ENCODE measurements at places on chromosomes 11 and 22.

- DNase-seq = no peak
These were observed 45.2 kb upstream of the ADSL start for GRCh38 chr22:40300884-40301672.

GRCh38 chr22:46180370-46181137 lies 30.2 kb downstream of the PPARA start:
- DNase-seq = no peak

DNA sequence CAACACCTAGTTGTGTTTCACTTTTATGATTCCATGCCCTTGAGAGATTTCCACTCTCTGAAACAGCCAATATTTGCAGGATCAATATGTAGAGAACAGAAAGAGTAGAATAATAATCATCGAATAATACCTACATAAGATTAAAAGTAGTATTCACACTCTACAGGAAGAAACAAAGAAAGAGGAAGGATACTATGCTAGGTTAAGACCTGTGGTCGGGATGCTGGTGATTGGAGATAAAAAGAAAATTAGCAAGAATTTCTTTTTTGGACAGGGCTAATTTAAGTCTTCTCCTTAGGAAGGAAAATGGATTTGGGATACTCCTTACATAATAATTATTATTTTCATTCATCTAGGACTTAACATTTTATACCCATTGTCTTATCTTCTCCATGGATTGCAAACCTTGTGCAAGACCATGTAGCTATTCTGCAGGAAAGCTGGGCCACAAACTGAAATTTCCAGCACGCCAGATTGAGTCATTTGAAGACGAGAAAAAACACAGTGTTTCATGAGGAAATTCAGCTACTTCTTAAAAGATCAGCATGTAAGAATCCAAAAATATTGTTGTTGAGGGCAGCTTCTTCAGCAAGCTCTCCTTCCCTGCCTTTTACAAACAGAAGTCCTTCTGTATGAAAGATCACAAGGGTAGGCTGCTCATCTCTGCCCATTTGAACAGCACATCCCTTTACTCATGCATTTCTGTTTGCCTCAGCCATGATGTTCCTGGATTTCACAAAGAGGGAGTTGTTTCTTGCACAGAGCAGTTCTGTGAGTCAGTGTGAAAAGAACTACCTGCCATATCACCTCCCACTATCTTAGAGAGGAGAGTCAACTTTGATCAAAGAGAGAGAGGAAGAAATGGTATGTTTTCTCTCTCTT lies 90.7 kb downstream of the FAM76B start:
- no peak for DNase-seq

DNA sequence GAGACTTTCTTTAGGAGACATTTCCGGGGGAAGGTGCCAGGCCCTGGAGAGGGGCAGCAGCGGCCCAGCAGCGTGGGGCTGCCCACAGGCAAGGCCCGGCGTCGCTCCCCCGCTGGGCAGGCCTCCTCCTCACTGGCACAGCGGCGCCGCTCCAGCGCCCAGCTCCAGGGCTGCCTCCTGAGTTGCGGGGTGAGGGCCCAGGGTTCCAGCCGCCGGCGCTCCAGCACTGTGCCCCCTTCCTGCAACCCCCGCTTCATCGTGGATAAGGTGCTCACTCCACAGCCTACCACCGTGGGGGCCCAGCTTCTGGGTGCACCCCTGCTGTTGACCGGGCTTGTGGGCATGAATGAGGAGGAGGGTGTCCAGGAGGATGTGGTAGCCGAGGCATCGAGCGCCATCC lies 15.2 kb upstream of the MDK start:
- DNase-seq = no peak

GRCh38 chr11:88345408-88345807 lies 7.9 kb upstream of the CTSC start:
- DNase-seq = no peak

DNA sequence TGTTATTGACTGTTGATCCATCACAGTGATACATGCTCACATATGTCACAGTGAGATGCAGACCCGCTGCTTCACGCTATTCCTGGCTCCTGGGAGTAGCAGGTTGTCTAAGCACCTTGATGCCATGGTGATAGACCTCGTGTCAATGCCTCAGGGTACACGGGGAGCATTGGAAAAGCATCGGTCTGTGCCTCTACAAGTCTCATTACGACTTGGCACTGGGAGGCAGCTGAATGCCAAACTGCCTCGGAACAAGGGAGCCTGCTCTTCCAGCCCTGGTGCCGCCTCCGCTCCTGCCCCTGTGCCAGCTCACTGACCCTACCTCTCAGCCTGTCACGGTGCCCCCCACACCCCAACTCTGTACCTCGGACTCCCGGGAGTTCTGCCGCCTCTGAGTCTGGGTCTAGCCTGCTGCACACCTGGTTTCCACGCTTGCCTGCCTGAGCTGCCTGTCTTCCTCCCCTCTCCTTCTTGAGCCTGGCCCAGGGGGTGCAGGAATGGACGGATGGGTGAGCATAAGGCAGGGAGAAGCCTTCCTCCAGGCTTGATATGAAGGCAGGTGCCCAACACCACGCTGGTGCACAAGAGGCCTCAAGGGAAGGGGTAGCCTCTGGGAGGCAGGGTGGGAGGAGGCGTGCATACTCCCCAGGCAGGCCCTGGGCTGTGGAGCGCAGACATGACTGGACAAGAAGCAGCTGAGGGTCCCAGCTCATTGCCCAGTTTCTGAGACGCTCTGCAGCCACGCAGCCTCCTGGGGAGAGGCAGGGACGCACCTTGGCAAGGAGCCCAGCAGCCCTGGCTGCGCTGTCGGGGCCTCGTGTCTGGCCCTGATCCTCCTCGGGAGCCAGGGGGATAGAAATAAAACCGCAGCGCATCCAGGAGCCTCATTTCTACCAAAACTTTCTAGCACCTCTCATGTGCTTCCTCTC lies 1.8 kb upstream of the NFAM1 start:
- DNase-seq = no peak

DNA sequence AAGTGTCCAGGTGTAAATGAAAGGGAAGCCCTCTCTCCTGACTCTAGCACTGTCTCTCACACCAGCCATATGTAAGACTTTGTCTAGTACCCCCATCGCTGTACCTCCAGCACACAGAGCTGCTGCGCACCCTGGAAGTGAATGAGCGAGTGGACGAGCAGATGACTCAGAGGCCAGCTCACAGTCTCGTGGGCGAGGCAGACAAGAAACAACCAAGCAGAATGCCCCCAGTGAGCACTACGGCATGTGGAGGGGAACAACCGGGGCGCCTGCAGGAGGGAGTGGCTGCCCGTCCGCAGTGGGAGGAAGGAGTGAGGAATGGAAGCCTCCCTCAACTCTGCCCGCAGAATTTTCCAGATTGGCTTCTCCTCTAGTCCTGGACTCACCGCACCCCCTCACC lies 46.4 kb downstream of the MCM5 start:
- peak; percentile 73 for DNase-seq

DNA sequence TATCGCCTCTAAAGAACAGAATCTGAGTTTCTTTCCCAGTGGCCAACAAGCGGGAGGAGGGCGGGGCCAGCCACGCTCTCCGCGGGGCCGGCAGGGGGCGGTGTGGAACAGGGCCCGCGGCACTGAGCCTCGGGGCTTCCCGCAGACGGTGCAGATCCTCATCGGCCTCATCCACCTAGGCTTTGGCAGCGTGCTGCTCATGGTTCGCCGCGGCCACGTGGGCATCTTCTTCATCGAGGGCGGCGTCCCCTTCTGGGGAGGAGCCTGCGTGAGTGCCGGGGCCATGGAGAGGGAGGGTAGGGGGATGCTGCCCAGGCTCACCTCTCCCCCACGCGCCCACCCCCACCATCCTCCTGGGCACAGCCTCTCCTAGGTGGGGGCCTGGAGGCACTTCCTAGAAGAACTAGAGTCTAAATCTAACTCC lies 10.7 kb downstream of the MS4A15 start:
- no peak for DNase-seq

DNA sequence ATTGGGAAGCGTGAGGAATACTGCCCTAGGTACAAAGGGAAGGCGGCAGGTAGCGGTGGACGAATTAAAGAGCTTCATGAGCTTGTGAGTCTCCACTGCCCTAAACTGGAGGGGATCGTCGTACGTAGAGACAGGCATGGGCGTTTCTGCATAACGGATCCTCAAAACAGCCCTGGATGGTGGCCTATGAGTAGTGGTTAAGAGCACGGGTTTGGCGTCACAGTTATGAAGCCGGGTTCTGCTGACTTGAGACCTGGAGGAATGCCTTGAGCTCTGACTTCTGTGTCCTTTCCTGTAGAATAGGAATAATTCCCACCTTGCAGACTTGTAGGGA lies 335 bp downstream of the TMEM138 start:
- no peak for DNase-seq

DNA sequence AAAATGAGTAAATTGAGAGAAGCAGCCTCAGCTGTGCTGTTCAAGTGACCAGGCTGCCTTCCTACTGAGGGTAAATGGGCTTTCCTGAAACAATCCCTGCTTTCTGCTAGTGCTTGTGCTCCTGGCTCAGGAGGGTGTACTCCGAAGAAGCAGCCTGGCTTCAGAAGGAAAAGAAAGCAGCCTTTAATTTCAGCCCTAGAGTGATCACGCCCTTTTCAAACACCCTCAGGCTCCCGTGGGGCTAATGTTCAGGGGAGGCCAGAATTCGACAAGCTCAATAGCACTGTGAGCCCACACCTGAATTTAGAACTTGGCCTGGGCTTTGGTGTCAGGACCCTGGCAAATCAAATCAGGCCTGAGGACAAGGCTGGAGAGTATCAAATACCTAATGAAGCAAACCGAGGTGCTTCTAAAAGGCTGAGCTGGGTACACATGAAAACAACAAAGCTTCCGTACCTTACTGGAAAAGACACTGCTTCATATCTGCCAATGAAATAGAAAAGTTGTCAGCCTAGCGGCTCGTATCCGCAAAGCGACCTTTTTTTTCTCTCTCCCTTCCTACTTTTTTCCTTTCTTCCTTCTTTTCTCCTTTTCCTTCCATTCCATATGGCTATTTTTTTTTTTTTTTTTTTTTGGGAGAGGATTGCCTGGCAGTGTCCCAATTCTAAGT lies 387.8 kb downstream of the SOX6 start:
- DNase-seq = no peak

DNA sequence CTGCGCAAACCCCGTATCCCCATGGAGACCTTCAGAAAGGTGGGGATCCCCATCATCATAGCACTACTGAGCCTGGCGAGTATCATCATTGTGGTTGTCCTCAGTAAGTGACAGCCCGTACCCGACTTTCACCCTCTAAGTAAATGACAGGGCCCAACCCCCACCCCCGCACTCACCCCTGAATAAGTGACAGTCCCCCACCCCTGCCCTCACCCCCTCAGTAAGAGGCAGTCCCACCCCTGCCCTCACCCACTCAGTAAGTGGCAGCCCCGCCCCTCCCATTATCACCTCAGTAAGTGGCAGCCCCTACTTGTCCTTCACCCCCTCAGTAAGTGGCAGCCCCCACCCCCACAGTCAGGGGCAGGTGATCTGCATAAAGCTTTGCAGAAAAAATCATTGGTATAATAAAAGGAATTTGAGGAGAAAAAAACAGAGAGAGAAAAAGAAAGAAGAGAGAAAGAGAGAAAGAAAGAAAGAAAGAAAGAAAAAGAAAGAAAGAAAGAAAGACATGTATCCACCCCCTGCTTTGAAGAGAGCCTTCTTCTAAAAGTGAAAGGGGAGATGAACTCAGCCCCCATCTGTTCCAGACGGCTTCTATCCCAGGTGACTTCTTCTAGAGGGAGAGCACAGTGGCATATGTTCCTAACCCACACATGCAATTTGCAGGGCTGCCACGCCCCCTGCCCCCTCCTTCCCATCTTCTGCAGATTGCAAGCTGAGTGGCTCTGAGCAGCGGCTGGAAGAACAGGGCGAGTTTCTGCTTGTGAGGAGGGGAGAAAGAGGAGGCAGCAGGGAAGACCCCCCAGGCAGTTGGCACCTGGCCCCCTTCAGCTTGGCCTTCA lies 12.5 kb upstream of the SMIM35 start:
- no peak for DNase-seq

DNA sequence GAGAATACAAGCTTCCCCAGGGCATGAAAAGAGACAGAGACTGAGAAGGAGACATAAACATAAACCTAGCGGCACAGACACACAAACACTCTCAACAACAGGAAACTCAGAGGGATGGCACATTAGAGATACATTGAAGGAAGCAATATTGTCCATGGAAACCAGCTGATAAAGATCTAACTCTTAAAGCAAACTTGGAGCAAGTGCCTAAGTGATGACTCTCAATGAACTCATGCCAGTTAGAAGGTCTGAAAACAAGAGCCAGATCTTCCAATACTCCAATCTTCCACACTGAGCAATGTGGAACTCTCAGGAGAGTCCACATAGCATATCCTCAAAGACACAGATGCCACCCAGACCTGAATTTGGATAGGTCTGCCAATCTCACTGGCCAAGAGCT lies 168.8 kb upstream of the ISX start:
- DNase-seq = no peak

GRCh38 chr22:23533328-23533762 lies 46.7 kb downstream of the IGLL1 start:
- DNase-seq = no peak

GRCh38 chr11:8167796-8168195 lies 1.0 kb downstream of the RIC3 start:
- no peak for DNase-seq

- DNase-seq = no peak
These were observed 26.5 kb downstream of the NARS2 start for GRCh38 chr11:78547931-78548705.

- DNase-seq = no peak
These were observed 297.2 kb upstream of the ANO5 start for GRCh38 chr11:21895686-21896085.

DNA sequence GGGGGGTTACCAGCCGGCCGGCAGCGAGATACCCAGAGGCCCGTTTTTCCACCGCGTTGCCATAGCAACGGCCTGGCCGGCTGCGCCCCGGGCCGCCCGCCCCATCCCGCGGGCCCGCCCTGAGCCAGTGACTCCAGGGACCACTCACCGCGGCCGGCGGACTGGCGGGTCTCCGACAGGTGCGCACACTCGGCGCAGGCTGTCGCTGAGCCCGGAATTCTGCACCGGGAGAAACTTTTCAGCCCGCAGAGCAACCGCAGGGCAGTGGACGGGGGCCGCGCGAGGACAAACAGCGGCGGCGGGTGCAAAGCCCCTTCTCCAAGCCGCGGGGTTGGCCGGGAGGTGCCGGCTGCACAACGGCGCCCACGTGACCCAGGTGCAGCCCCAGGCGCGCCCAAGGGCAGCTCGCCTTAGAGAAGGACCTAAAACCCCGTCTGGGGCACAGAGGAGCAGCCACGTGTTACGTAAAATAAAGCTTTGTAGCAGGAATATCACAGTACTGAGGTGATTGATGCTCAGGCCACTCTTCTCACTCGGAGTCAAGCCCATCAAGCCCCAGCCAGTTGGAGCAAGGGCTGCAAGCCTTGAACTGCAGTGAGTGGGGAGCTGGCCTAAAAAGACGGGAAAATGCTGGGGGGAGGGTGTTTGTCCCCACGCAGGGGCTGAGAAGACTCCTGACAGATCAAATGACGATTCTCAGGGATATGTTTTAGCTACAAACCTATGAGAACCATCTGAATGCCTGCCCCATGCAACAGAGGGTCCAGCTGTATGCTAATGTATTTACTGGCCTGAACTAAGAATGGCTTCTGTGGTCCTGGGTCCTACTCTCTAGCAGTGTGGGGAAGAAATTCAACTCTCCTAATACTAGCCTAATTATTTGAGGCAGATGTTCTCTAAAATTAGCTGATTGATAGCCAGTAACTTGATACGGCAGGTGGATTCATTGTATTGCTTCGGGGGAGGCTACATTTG lies at the start of gene STK33:
Gene STK33, minus strand, starts transcription at position 294 of the 975 bp plus-strand sequence. CDS start 119,323 bp downstream, outside the sequence.
- no peak for DNase-seq
